CD4-positive, alpha-beta T cell treated with Interferon alpha-2 for 1 hour (primary cell): ENCODE measurements at places on chromosomes 12 and 14.

DNA sequence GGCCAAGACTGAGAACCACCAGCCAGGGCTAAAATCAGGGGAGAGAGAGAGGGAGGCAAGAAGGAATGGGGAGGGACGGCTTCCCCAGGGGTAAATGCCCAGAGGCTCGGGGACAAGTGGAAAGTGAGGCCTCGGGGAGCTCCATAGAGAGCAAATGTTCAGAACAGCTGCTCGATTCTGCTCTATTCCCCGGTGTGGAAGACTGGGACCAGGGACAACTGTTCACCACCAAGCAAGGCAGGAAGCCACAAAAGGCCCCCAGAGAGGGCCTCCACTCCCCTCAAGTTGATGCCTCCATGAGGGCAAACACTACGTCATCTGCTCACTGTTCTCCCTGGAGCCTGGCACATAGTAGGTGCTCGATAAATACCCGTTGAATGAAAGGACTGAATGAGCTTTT is 53.5 kb downstream of the IRF2BPL start:
- DNase-seq: no peak

GRCh38 chr14:99157246-99157645 is 114.8 kb downstream of the BCL11B start:
- DNase-seq: no peak

DNA sequence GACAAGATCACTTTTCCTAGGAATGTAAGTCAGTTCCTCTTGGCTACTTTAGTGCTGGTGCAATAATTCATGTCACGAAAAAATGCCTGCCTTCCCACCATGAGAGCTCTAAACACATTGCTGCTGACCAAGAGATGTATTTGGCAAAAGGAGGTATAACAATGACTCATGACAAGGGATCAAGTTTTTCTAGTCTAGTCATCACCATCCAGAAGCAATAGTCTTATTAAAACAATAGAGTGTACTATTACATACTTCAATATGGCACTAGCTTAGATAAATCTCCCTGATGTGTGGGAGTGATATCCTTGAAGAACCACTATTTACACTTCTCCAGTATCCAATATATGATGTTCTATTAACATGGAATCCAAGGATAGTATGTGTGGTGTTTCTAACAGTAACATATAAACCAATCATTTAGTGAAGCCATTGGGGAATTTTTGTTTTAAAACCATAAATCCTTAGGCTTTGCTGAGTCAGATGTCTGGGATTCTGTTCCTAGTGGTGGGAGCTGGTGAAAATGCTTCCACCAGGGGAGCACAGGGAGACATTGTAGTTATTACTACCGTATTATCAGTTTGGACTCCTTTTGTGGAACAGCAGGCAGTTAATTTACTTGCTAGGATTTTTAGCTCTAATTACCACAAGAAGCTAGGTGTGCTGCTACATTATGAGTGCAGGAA is 1387.5 kb downstream of the LRFN5 start:
- DNase-seq: no peak

DNA sequence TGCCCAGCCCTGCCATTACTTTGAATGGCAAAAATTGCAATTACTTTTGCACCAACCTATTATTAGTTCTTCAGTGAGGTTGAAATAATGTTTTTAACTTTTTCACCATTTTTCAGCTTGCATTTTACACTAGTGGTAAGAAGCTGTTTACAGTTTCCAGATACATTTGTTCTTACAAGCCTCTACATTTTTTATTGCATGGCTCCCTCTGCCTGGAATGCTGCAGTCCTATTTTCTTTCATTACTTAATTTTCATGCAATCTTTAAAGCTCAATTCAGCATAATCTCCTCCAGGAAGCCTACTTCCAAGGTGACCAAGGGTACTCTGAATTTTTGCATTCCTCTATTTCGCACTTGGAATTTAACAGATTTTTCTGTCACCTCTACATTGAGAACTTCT is 33.4 kb downstream of the CCER1 start:
- no peak for DNase-seq

DNA sequence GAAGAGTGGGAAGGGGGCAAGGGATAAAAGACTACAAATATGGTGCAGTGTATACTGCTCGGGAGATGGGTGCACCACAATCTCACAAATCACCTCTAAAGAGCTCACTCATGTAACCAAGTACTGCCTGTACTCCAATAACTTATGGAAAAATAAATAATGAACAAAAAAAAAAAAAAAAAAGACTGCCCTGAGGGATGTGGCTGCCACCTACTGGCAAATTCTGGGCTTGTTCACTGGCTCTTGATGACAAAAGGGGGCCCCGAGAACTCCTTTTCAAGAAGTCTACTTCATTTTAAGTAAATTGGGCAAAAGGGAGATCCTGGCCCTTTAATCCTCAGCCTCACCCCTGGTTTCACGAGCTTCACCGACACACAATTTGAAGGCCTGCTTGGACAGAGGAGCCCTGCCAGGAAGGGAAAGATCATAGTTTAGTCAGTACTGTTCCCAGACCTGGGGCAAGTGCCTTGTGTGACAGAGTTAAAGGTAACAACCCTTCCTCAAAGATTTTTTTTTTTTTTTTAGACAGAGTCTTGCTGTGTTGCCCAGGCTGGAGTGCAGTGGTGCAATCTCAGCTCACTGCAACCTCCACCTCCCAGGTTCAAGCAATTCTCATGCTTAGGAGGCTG is 26.1 kb upstream of the STAC3 start:
- peak; percentile 7 for DNase-seq
